LHCN-M2 (cell line): ENCODE measurements at places on chromosomes 13 and 19.

DNA sequence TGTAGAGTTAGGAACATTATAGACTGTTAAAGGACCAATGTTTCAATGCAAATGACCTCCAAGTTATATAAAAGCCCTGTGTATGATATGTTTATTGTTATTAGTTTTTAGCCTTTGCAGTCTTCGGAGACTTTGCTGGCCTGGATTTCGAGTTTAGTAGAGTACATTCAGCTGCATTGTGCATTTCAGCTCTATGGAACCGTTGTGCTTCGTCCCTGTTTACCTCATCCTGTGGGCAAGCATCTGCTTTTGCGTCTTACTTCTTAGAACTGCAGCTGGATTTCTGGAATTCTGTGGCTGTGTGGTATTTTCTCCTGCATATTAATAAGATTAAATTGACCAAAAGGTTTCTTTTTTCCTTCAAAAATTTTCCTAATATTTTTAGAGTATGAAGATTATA is 138.6 kb downstream of the KCNRG start:
- no peak for DNase-seq

DNA sequence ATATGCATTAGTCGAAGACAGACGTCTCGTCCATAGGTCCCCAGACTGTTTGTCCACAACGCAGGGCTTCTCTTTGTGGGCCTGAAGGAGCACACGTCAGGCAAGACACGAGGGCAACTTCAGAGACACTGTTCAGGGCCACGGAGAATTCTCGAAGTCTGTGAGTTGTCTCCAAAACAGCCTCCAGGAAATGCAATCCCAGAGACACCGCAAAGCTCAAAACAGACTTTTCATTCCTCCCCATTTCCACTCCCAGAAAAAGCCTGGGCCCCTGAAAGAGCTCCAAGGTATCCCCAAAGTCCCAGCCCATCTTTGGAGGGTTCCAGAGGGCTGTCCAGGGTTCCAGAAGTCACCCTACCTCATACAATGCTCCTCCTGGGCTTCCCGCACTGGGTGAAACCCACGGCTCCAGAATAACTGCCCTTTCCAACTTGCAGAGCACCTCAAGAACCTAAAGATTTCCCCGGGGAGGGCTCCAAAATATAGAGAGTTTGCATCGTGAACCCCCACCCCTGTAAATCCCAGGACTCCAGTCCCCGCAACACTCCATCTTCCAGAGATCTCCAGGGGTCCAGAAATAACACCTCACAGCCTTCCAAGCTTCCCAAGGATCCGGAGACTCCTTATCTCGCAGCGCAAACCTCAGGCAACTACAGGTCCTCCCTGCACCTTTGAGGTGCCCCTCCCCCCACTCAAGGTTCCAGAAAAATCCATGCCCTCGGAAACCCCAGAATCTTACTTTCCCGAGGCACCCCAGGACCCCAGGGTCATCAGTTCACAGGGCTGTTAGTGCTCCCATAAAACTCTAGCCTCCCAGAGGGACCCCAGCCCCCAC is 687 bp upstream of the FTL start:
- peak; percentile 51 for DNase-seq

GRCh38 chr13:37534676-37535075 is 63.9 kb downstream of the POSTN start:
- peak; percentile 34 for DNase-seq

GRCh38 chr13:99419591-99420243 is 81.6 kb upstream of the TM9SF2 start:
- DNase-seq: no peak

DNA sequence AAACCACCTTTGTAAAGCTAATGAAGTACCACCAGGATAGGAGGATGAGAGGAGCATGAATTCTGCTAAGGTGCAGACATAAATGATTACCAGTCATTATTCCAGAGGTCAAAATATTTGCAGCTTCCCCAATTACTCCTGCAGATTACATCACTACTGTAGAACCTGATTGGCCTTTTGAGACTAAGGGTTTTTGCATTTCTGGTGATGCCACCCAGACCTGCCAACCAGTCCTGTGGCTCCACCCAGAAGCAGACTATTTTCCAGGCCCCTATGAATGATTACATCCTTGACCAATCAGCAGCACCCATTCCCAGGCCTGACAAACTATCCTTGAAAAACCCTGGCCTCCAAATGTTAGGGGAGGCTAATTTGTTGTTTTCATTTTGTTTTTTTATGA is 11.2 kb upstream of the KCNC3 start:
- DNase-seq: no peak

DNA sequence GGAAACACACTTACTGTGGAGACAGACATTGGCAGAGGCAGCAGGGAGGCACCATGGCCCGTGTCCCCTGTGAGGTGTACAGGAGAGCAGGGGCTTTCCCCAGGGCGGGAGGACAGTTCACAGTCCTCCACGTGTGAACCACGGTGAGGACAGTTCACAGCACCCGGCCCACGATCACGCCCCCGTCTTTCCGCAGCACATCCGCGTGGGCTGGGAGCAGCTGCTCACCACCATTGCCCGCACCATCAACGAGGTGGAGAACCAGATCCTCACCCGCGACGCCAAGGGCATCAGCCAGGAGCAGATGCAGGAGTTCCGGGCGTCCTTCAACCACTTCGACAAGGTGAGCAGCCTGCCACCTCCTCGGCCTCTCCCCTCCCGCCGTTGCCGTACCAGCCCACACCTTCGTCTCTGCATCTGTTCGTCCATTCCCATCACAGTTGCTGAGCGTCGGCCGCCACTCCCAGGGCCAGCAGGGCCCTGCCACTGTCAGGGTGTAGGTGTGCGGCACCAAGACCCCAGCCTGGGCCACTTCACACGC is 17.4 kb downstream of the CAPN12 start:
- DNase-seq: no peak

GRCh38 chr13:31322026-31322425 is 122.3 kb downstream of the B3GLCT start:
- peak; percentile 9 for DNase-seq

- no peak for DNase-seq
These were observed 343.9 kb downstream of the TBC1D4 start for GRCh38 chr13:75137911-75138571.
